ENCODE measurements at places on chromosomes 2 and 18.
A peak's percentile ranks its signal among the peaks of the same experiment; 100 is the strongest.

DNA sequence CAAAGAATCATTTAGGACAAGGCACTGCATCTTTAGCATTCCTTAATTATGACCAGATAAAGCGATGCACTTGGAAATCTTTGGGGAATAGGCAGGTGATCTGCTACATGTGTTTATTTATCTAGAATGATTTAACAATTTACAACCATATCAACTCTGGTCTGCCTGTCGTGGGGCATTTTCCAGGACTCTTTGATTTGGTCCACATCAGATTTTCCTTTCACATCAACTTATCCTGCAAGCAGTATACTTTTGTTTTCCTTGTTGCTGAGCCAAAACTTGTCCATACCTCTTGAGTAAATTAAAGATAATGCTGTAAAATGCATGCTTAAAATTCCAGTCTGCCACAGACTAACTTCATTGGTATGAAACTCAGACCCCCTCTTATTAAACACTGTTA lies 312.4 kb upstream of the TCF4 start:
- DNase-seq, result no peak

DNA sequence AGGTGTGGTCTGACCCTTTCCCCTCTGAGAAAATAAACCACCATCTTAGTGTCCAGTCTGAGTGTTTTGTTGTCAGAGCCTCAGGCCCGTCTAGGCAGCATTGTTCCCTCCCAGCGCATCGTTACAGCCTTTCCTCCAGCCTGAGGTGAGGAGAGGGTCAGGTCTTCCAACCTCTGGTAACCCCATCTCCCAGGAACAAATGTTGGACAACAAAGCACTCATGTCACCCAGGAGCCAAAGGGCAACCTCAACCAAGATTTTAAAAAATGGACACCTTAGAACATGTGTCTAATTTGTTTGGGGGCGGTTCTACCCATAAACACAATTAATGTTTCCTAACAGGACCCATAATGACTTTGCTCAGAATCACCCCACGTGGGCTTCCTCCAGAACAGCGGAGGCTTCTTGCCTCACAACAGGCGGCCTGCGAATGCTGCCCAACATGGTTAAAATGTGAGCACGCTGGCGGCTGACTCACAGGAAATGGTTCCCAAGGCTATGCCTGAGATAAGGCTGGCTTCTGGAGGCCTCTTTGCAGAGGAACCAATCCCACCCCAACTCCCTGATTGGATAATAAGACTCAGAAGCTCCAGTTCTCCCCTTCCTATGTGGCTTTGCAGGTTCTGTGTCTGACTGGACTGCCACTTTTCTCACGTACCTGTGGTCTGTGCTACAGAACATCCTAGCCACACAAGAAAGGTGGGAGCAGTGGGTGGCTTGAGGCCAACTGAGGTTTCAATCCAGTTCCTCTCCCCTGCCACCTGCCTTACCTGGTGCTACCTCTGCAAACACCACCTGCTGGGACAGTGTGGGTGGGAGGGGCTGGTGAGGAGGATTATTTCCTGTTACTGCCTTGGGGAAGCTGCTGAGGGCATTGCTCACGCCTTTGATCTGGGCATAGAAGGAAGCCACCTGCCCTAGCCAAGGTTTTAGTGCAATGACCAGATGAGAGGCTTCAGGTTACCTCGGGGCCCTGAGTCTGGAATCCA lies 108.8 kb downstream of the B3GNT2 start:
- peak; percentile 99 for DNase-seq

DNA sequence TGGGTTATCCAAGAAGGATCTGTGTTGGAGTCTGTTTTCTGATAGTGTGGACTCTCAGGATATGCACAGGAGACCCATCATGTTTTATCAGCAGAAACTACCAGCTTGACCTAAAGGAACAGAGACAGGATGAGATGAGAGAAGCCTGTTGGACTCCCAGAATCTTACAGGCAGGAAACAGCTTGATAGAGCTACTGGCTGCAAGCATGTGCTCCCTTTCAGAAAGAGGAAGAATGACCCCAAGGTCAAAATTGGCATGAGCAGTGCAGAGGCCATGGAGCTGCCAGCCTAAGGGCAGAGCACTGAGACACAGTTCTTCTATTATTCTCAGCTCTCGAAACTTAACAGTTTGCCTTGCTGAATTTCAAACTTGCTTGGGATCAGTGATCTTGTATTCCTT lies 135.2 kb upstream of the NFATC1 start:
- peak; percentile 81 for DNase-seq

- no peak for DNase-seq
Observed at GRCh38 chr2:238821391-238821790, 26.5 kb upstream of the TWIST2 start.

DNA sequence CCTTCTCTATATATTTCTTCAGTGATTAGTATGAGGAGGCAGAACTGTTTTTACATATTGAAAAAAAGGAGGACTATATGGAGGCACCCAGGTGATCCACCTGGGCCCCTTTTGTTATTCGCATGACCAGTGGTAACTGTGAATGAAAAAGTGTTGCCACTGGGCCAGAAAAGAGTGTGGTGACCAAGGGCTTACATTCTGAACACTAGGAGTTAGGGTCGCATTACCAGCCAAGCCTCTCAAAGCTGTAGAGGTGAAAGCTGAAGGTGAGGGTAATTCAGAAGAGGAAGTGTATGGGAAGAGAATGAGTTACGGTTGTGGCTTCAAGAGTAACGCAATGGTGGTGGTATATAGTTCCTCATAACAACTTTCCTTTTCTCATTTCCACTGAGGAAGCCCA lies 487.6 kb downstream of the TMEM182 start:
- no peak for DNase-seq

DNA sequence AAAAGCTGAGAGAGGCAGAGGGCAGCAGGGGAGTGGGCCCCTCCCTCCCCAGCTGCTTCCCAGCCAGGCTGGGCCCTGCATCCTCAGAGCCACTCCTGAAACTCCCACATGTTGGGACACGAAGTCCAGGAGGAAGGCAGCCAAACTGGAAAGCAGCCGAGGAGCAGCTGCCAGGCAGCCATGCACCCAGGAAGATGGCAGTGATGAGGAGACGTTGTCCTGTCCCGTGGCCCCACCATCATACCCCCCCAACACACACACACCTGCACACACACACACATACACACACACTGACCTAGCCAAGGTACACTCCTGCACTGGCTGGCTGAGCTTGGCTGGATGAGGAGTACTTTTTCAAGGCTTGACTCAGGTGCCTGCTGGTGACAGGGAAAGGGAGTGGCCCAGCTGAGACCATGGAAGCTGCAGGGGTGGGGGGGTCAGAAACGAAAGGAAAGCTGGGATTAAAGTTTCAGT lies 106.0 kb downstream of the CYP26B1 start:
- DNase-seq, result no peak

DNA sequence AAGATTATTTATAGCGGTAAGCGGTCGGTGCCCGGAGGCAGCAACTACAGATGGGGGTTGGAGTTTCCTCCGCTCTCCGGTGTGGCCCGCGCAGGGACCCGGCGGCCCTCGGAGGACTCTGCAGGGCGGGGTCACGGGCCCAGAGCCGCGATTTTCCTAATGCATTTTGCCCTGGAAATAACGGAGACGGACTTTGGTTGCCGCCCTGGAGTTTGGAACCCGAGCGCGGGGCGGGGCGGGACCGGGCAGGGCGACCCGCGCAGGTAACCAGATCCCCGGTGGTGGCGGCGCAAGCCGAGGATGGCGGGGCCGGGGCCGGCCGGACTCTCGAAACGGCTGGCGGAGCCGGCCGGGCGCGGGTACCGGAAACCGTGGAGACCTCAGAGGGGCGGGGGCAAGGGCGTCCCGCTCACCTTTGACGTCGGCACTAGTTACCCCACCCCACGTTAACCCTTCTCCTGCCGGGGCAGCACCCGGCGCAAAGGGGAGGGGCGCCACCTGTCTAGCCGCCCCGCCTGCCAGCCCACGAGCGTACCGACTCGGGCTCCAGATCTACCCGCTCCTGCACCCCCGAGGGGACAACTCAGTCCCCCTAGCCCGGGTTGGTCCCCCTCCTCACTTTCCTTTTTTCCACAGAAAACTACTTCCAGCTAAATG lies 2.9 kb downstream of the CYP26B1 start:
- no peak for DNase-seq

- no peak for DNase-seq
Observed at GRCh38 chr2:102119255-102119654, 23.3 kb upstream of the IL1R1 start.

DNA sequence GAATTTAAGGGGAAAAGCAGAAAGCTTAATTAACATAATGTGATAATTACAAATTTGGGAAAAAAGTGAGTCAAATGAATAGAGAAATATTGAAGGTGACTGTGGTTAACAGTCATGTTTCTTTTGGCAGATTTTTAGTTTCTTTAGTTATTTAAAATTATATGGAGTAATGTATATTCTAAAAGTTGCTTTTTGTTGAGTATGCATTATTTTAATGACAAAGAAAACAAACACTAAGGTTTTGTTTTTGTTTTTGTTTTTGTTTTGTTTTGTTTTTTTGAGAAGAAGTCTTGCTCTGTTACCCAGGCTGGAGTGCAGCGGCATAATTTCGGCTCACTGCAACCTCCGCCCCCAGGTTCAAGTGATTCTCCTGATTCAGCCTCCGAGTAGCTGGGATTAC lies 30.3 kb upstream of the MTCL1 start:
- DNase-seq, result no peak

DNA sequence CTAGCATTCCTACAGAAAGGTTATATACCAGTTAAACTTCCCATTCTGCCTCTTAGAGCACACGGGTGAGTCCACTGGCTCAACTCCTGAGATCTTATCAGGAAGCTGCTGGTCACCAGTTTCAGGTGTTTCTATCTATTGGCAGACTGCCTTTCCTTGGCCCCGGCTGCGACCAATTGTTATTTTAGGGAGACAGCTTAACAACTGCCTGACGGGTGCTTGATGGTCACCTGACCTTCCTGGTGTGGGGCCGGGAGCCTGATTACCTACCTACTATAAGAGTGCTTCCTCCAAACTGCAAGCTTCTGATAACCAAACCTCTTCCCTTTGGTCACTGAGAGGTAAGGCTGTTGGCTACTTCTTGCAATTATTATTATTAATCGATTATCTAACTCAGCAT lies 122.1 kb upstream of the XIRP2 start:
- DNase-seq, result no peak

GRCh38 chr2:64809216-64809615 lies 155.5 kb upstream of the SERTAD2 start:
- no peak for DNase-seq

GRCh38 chr2:240594511-240595380 lies 8.2 kb downstream of the CAPN10 start:
- no peak for DNase-seq

DNA sequence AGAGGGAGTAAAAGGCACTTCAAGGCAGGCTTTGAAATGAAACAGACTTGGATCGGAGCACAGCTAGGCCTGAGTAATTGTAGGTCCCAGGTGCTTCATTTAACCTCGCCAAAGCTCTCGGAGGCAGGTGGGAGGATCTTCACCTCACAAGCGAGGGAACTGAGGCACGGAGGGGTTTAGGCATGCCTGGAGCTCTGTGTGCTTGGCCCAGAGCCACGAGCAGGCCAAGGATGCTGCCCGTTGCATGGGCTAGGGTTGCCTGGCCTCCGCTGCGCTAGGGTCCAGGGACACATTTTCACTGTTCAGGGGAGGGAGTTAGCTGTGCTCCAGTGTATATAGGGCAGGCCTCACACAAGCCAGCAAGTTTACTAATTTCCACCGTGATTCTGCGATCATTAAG lies 11.2 kb downstream of the TMEM37 start:
- DNase-seq, result no peak

DNA sequence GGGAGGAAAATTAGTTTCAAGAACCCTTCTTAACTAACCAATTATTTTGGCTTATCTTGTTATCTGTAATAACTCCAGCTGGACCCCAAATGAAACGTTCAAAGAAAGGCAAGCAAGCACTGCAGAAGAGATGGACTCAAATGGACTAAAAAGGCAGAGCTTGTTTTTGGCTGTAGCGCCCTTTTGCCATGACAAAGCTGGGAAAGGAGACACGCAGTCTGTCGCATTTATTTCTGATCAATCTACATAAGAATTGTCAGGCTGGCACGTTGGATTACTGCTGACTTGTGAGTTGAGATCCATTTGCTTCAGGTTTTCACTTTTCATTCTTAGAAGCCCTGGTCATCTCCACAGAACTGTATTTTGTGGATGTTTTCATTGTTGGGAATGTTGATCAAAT lies 402.9 kb downstream of the TMEM182 start:
- no peak for DNase-seq

DNA sequence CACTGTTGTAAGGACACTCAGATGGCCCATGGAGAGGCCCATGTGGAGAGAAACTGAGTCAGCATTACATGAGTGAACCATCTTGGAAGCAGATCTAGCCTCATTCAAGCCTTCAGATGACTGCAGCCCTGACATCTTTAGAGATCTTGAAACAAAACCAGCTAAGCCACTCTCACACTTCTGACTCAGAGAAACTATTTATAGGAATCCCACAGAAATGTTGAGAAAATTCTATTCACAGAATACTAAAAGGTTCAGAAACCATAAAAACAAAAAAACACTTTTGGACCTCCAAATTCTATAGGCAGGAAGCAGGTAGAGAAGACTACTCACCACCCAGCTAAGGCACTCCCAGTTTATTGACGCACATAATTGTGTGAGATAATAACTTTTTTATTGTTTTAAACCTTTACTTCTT lies 8.7 kb downstream of the TMEM169 start:
- no peak for DNase-seq

DNA sequence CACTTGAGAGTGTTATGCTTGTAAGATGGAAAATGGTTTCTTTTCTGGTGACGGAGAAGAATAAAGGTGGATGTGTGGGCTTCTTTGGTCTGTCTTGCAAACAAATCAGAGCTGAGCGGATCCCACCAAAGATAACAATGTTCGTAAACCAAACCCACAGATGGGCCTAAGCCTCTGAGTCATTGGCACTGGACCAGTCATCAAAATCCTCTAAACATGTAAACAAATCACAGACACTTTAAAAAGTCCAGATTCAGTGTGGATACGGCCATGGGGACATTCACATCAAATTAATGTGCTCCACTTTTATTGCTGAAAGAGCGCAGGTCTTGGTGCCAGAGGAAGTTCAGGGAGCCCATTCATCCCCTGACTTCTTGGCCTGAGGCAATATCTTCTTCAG lies 60.5 kb upstream of the TMEM200C start:
- DNase-seq, result no peak

DNA sequence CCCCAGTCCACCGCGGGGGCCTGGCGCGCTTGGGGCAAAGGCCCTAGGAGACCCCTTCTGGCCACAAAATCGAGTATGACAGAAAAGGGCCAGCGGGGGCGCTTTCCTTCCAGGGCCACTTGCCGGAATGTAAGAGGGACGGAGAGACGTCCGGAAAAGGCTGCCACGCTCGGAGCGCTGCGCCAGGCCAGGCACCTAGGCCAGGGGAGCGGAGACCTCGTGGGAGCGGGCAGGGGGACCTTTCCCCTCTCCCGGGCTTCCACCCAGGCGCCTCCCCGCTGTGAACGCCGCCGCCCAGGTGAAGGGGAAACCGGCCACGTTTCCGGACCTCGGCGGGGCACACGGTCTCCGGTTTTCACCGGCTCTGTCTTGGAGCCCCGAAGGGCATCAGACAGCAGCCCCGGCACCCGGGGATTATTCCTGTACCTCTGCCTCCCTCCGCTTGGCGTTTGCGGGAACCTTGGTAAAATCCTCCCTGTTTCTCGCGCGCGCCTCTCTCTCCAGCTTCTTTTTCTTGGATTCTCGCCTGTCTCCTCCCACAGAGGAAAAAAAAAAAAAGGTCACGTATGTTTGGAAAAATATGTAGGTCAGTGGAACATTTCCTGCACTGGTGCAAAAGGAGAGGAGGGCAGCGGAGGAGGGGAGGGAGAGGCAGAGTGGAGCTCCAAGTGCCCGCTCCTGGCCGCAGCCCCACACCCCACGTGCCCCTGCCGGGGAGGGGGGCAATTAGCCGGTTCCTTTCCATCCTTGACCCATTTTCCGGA lies 1.2 kb upstream of the NPAS2 start:
- peak; percentile 35 for DNase-seq

GRCh38 chr2:240299710-240300068 lies 135.8 kb upstream of the GPC1 start:
- no peak for DNase-seq
